Head of caudate nucleus (tissue), 42 donors: ENCODE measurements at places on chromosomes 5 and 9.
A peak's percentile ranks its signal among the peaks of the same experiment; 100 is the strongest.

DNA sequence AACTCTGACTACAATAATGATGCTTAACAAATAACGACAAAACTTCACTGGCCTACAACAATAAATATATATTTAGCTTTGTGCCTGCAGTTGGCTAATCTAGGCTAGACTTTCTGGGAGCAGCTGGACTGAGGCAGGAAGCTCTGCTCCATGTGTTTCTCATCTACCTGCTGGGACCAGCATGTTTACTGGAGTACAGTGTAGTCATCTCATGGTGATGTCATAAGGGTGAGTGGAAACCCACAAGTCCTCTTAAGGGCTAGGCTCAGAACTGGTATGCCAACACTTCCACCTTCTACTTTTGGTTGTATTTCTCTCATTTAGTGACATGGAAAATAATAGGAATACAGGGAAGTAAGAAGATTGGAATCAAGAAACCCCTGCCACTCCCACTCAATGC, 85.7 kb upstream of the NIPBL start:
- DNase-seq = no peak

DNA sequence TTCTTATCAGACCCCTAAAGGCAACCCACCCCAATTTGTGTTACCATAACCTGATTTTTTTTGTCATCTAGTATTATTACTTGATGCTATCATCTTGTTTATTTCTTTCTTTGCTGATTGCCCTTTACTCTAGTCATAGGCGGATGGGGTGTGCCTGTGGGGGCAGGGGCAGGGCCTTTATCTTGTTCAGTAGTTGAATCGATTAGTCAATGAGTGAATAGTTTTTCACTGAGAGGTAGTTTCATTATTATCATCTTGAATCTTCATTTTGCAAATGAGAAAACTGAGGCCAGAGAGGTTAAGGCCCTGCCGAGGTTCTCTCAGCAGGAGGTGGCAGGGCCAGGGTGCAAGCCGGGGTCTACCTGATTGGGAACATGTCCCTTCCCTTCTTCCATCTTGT, 9.4 kb upstream of the GM2A start:
- DNase-seq = no peak

DNA sequence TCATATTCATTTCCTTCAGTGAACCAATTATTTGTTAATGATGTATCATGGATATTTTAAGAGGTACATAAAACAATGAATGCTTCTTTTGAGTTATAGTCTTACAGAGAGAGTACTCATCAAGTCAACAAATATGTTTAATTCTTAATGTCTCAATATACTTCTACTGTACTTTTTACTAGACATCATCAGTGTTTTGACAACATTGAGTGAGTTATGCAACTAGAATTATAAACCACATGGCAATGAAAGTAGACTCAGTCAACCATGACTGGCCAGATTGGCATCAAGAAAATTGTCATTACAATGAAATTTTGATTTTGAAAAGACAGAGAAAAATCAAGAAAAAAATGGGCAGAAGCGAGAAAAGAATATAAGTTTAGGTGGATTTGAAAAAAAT, 1248.1 kb upstream of the CDH18 start:
- DNase-seq = no peak

- no peak for DNase-seq
Observed at GRCh38 chr9:80052830-80053229, 481.1 kb downstream of the TLE4 start.

- DNase-seq = no peak
Observed at GRCh38 chr5:91098541-91098940, 284.6 kb downstream of the ARRDC3 start.

GRCh38 chr5:35819668-35820067, 37.0 kb upstream of the IL7R start:
- DNase-seq = no peak

GRCh38 chr5:30574761-30575160, 618.7 kb upstream of the CDH6 start:
- DNase-seq = no peak

DNA sequence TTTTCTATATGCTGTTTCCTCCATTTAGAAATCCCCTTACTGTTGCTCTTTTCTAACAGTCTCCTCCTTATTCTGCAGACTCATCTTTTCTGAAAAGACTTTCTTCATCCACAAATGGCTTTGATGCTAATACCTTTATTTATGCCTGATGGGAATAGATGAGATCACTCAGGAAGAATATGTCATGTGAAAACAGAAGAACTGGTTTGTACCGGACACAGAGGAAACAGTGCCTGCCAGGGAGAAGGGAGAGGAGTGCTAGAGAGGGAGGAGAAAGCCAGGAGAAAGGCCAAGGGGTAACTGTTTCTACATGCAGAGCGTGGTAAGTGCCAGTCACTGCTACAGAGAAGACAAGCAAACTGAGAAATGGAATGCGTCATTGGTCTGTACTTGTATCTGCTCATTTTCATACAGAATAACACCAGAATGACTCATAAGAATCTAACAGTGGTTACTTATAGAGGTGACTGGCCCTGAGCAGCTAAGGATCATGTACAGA, 45.9 kb upstream of the PJA2 start:
- DNase-seq = peak; percentile 10

DNA sequence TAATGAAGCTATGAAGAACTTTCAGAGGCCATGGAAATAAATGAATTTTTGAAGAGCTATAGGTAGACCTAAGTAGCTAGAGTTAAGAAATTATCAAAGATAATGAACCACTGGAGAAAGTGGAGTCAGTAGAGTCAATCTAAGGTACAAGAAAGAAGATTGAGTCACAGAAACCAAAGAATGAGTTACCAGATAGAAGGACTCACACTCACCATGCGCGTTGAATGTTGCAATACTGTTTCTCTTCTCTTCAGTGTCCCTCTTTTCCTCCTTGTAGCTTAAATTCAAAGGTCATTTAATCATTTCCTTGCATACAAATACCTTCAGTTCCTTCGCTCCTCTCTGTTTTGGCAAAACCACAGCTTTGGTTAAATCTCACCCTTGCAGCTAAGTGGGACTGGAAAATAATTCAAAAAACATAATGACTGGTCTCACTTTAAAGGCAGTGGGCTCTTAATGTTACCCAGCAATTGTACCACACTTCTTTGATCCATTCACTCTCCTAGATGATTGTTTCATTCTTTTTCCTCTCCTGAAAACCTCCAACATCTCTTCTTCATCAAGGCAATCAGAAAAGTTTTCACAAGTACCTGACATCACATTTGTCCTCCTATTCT, 58.3 kb downstream of the NIPBL start:
- no peak for DNase-seq

DNA sequence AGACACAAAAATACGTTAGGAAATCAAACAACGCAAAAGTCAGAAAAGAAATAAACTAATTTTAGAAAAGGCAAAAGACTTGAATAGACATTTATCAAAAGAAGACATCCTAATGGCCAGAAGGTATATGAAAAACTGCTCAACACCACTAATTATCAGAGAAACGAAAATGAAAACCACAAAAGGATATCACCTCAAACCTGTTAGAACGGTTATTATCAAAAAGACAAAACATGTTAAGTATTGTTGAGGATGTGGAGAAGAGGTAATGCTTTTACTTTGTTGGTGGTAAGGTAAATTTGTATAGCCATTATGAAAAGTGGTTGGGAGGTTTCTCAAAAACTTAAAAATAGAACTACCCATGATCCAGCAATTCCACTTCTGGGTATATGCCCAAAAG, 230.0 kb upstream of the RGMB start:
- DNase-seq = no peak

DNA sequence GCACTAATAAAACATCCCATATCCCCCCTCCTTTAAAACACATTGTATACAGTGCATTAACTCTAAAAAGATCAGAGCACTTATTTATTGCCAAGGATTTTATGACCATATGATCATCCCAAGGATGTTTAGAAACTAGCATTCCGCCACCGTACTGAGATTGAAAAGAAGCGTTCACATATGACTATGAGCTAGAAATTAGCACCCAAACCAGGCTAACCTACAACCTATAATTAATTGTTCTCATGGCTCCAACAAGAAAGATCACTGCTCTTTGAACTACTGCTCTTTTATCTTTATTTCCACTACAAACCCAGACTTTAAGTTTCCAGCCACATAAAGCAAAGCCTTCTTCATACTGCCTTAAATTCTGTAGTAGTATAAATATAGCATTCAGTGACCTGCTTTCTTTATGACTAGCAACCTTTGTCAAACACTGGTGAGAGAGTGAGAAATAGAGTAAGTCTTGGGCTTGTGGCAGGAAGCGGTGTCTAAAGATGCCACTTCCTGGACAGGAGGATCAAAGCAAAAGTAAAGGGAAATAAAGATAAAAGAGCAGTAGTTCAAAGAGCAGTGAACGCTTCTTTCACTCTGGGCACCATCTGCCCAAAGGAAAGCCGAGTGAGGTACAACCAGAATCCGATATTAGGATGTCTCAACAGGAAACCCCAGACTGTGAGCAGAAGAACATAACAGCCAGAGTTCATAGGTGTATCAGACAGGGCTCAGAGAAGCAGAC, 151.1 kb upstream of the ERCC6L2 start:
- DNase-seq = no peak

DNA sequence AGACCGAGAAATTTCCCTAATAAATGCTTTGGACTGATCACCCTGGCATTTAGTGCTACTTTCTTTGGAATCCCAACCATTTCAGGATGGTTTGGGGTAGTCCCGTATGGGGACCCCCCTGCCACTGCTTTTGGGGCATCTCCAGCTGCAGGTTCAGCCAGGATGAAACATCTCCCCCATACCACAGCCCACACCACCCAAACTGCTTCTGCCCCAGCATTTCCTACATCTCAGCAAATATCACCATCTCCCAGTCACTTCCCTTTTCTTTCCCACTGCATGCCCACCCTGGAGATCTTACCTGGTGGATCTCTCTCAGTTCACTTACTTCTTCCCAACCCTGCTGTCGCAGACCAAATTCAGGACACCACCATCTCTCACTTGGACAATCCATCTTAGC, 4.8 kb upstream of the P4HA2 start:
- no peak for DNase-seq

DNA sequence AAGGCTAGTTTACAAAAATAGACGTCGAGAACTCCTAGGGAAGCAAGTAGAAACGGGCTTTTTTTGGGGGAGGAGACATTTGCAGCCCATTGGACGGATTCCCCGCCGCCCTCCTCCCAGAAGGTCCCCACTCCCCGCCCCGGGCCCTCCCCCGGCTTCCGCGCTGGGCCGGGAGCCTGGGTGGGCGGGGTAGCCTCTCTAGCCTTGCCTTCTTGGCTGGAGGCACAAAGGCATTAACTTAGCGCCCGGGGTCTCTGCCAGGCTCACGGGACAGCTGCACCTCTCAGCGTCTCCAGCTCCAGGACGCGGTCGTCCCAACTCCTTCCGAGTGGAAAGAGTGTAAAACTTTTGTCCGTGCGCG, at the start of gene DMRTA1:
TSS of gene DMRTA1 (plus strand) at position 236 of the 361 bp plus-strand sequence. CDS start 242 bp downstream, outside the sequence.
- peak; percentile 55 for DNase-seq

GRCh38 chr9:92764381-92764987, at the start of gene BICD2:
Gene BICD2 (minus strand): TSS chr9:92764833. CDS start chr9:92764744, 89 bp downstream.
- no peak for DNase-seq

- DNase-seq = no peak
Observed at GRCh38 chr5:22916393-22916792, 63.2 kb upstream of the CDH12 start.

GRCh38 chr9:109248133-109248581, 72.7 kb downstream of the EPB41L4B start:
- DNase-seq = no peak

GRCh38 chr9:136616307-136616635, 46.4 kb upstream of the EGFL7 start:
- no peak for DNase-seq

DNA sequence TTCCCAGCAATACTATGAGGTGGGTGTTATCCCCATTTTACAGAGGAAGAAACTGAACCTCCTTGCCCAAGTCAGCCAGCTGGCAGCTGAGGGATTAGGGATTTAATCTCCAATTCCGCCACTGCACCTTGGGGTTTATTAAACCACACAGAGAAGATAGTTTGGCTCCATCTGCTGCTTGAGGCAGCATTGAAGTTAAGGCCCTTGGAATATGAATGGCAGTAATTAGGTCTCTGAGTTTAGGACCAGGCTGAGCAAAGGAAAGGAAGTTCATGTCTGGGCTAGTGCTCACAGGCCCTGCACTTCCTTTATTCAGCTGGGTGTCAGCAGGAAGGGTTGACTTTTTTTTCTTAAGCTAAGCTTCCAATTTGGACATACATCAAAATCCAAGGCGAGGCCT, 86.9 kb upstream of the GDNF start:
- DNase-seq = no peak

DNA sequence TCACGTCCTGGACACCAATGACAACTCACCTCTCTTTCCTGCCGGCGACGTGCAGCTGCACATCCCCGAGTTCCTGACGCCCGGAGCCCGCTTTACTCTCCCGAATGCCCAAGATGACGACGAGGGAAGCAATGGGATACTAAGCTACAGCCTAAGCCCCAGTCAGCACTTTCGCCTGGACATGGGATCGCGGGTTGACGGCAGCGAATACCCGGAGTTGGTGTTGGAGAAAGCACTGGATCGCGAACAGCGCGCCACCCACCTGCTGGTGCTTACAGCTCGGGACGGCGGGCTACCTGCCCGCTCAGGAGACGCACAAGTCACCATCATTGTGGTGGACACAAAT, 1.1 kb downstream of the PCDHAC1 start:
- peak; percentile 10 for DNase-seq

DNA sequence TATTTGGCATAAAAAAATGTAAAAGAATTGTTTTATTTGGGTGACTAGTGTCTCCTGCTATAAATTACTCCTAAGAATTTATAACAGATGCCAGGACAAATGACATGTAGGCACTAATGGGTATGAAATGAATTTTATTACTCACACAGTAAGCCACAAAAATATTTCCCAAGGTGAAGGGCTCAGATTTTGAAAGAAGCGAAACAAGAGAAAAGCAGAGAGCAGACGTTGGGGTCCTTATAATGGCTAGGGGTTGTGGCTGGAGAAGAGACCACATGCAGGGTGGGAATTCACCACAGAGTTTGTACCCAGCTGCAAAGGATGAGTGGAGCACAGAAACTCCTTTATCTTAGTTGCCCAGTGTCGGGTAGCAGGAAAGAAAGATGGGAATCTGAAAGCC, 45.0 kb upstream of the PRR16 start:
- DNase-seq = no peak

DNA sequence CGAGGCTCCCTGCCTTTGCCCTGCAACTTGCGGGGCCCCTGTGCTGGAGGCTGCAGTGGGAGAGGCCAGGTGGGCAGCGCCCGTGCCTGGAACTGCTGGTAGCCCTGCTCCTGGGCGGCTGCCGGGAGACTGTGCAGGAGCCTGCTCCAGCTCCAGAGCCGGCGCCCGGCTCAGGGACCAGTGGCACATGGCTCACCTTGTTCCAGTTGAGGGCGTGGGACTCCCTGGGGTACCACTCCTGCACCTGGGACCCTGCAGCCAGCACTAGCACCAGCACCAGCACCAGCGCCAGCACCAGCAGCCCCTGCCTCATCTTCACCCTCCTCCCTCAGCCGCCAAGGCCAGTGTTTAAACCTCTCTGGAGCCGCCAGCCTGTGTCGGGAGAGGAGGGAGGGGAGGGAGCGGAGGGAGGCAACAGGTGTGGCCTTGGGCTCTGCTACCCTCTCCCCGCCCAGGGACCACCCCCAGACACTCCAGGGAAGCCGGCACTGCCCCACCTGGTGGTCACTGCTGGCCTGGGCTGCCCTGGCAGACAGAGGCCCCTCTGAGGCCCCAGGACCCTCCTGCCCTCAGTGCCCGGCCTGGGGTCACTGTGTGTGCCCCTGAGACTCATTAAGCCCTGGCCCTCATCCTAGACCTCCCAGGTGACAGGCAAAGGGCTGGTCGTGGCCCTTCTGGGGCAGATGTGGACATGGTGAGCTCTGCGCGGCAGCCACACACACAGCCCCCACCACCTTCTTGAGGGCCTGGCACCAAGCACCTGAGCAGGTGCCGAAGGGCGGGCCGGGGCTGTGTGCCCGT, at the start of gene LCN10:
TSS of gene LCN10 (minus strand) at position 350 of the 801 bp plus-strand sequence. CDS start at position 313, 37 bp downstream.
- no peak for DNase-seq

- no peak for DNase-seq
Observed at GRCh38 chr9:84212246-84212645, 128.3 kb downstream of the SLC28A3 start.
